Stimulated activated CD4-positive, alpha-beta T cell treated with anti-CD3 and anti-CD28 coated beads, Interleukin-4, amount 100 ng/mL, for 48 hours (primary cell): ENCODE measurements at places on chromosomes 5 and 9.

GRCh38 chr5:91741764-91742505 lies 358.8 kb upstream of the ARRDC3 start:
- no peak for DNase-seq

DNA sequence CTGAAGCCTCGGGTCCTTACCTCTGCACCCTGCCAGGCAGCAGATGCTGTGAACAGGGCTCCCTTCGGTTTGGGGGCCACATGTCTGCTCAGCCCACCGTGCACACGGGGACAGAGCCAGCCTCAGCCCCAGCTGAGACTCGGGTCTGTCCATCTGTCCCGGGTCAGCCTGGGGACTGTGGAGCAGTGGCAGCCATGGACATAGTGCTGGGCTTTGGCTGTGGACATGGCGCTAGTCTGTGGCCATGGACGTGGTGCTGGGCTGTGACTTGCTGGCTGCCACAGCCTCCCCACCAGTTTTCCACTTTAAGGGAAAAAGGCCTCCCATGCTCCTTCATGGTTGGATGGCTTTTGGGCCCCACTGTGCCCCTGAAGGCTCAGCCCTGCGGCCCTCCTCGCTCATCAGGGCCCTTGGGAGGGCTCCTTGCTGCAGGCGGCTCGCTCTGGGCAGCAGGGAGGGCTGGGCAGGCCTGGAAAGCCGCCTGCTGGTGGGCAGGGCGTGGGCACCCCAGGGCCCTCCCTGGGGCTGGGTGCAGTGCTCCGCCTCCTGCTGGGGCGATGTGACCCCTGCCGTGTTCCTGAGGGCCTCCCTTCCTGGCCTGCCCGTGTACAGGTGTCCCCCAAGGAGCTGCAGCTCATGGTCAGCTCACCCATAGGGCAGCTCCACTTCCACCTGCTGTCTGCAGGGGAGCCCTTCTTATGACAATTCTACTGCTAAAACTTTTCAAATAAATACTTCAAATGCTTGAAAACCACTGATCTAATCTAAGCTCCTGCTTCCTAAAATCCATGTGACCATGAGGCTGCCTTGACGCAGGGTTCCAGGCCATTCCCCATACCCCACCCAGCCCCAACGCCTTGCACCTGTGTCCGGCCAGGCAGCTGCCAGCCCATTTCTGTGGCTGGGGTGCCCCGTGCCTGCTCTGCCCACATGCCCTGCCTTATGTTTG lies 112.1 kb upstream of the LMX1B start:
- DNase-seq = no peak

DNA sequence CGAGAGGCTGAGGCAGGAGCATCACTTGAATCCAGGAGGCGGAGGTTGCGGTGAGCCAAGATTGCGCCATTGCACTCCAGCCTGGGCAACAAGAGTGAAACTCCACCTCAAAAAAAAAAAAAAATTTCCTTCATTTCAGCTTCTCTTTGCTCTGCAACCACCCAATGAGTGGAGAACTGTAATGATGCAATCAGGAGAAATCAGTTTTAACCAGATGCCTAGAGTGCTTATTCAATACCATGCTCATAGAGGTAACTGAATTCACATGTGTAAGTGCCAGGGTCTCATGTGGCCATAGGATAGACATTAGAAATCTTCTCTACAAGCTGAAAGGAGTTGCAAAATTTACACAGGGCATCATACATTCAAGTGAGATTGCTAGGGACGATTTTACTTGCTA lies 70.6 kb downstream of the HMHB1 start:
- DNase-seq = no peak

GRCh38 chr5:73135021-73135420 lies 14.6 kb downstream of the TMEM171 start:
- no peak for DNase-seq

DNA sequence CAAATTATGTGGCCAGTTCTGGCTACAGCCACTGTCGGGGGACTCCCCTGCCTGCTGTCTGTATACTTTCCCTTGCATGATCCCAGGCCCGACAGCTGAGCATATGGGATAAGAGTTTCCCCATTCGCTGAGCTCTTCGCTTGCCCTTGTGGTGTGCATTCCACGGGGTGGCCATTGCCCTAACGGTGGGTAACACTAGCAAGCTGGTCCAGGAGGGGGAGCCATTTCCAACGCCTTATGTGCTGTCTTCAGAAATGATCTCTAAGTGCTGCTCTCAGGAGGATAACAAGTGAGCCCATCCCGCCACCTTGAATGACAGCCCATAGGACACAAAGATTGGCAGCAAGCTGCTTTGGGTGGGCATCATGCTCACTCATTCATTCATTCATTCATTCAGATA lies 190.9 kb downstream of the FSTL4 start:
- peak; percentile 28 for DNase-seq

GRCh38 chr5:140341591-140341990 lies 4.8 kb downstream of the HBEGF start:
- DNase-seq = no peak

DNA sequence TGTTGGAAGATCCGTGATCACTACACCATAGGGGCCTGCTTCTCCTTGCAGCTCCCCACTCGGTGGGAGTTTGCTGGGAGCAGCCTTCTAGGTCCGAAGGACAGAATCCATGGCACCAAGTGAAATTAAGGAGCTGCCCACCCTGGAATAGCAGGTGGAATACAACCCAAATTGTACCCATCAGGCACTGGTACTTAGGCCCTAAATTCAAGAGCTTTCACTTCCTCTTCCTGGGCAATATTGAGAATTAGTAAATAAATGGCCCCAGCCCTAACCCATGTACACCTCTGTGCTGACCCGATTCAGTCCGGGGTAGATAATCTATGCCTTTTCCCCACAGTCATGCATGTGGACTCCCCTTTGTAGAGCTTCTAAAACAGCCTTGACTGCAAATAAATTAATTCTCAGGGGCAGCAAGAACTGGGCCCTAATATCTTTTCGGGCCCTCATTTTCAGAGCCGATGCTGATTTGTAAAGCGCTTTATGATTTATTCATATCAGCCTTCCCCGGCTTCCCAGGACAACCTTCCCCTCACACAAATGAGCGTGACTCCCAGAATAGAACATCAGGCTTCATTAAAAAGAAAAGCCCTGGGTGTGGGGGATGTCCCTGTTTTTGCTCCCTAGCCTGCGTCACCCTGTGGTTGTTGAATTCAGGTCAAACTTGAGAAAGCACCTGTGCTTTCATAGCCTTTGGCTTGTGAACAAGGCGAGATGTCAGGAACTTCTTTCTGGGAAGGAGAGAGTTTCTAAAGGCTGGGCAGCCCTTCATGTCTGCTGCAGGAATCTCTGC lies 126.1 kb upstream of the TBC1D2 start:
- no peak for DNase-seq

DNA sequence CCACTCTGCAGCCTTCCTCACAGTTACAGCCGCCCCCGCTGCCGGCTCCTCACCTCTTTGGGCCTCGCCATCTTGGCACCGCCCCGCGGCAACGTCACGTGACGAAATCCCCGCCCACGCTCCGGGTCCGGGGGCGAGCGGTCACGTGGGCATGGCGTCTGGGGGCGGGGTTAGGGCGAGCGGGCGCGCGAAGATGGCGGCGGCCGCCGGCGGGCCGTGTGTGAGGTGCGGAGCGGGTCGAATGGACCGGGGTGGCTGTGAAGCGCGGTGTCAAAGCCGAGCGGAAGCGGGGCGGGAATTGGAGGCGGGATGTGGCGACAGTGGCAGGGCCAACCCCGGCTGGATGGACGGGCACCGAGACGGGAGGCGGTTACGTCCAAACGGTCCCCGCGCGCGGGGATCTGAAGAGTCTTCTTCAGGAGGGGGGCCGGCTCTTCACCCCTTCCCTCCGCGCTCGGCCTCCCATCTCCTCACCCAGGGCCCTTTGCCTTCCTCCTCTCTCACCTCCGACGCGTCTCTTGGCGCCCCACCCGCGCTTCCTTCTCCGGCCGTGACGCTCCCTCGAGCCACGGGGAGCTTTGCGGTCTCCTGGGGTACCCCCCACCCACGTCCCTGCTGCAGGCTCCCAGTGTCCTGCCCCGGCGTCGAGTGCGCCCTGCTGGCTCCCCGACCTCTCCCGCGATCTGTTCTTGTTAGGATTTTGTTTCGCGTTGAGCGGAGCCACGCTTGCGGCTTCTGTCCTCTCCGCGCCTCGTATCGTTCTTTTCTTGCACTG lies at the start of the genes DOLK and NUP188:
TSS of gene DOLK (minus strand) at position 77 of the 775 bp plus-strand sequence. CDS start 300 bp downstream, outside the sequence.
TSS of gene NUP188 (plus strand) at position 173 of the 775 bp plus-strand sequence. CDS start at position 194, 21 bp downstream.
- peak; percentile 97 for DNase-seq

DNA sequence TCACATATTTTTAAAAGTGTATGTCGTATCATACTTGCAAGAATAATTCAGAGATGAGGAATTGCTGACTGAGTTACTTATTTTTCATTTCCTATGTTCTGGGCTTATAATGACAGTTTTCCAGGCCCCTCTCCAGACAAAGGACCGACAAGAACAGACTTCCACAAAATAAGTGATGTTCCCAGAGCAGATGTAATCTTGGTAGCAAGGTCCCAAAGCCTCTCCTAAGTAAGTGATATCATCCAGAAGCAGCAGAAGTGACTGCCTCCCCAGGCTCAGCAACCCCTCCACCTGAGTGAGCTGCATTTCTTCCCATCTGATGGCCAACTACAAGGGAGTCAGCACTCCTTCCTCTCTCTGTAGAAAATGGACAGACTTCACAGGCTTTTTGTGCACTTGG lies 57.1 kb downstream of the SEMA6A start:
- DNase-seq = no peak

DNA sequence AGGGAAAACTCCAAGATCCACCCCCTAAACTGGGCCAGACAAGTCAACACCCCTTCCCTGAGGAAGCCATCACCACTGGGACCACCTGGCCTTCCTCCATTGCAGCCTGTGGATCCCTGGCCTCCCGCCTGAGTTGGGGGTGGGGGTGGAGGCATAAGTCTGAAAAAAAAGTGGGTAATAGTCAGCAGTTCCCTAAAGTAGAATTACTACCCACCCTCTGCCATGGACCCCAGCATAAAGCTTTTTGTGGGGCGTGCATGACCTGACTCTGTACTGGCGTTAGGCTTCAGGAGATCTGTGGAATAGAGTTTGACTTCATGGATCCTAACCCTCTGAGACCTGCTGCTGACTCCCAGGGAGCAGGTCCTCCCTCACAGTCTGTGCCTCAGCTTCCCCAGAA lies 2.0 kb upstream of the CXXC5 start:
- DNase-seq = no peak
